Activated CD8-positive, alpha-beta memory T cell treated with anti-CD3 and anti-CD28 coated beads for 4 hours (primary cell): ENCODE measurements at places on chromosomes 4 and X.

DNA sequence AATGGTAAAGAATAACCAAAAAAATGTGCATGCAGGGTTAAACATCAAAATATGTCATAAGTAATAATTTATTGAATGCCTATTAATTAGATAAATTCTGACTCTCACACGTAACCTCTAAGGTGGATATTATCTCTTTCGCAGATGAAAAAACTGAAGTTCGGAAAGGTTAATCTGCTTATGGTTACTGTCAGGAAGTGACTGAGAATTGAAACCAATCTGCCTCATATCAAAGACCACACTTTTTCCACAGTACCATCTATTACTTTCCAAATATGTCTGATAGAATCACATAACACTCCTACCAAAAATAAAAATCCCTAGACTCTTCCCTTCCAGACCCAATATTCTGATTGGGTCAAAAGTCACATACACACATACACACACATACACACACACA lies 6.2 kb downstream of the CHIC2 start:
- no peak for DNase-seq

DNA sequence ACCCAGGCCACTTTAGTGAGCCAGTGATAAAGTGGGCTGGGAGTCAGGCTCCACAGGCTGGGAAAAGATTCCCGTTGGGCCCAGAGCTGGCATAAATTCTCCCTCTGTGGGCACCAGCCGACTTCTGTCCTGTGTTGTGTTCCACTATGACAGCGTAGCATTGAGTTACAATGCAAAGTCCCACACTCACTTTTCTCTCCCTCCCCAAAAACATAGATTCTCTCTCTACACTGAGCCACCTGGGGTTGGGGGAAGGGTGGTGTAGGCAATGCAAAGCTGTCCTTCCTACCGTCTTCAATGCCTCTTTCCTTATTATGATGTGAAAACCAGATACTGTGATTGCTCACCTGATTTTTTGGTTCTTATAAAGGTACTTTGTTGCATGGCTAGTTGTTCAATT lies 566.2 kb downstream of the RAPGEF2 start:
- no peak for DNase-seq

DNA sequence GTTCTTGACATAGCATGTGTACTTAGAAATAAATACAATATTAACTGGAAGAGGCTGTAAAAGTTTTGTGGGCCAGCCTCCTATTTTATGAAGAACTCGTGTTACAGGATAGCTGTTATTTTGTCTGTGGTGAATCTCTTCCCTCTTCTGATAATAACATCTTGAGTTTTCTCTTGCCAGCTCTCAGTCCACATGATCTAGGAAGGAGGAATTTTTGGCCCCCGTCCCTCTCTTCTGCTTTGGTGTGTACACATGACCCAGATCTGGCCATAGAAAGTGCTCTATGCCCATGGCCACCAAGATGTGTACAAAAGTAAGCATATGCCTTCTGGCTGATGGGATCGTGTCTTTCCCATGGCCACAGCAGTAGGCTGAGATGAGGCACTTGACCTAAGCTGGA lies 108.0 kb upstream of the LEF1 start:
- DNase-seq = no peak

- DNase-seq = no peak
These were observed at the start of gene APLN for GRCh38 chrX:129654652-129655546. APLN (minus strand) TSS chrX:129654956; CDS start chrX:129654630, 326 bp downstream.
